ENCODE measurements at places on chromosomes 5 and 9.

DNA sequence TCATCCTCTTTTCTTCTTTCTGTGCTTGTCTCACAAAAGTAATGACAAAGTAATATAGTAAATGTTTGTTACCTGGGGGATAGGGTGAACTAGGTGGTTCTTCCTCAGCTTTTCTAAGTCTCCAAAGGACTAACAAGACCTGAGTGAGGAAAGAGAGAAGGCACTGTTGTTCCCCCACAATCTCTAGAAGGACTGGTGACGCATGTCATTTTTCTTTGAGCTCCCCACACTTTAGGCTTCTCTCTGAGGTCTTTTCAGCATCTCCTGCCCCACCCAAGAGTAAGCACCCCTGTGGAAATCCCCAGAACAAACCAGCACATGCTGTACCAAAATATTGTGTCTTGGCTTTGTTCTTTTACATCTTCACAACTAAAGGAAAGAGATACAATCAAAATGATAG is 2.4 kb upstream of the IL7R start:
- DNase-seq = no peak

GRCh38 chr9:85024374-85024773 is 354.8 kb downstream of the NTRK2 start:
- DNase-seq = no peak

GRCh38 chr5:14443671-14444093 is 137.9 kb upstream of the OTULINL start:
- DNase-seq = no peak

DNA sequence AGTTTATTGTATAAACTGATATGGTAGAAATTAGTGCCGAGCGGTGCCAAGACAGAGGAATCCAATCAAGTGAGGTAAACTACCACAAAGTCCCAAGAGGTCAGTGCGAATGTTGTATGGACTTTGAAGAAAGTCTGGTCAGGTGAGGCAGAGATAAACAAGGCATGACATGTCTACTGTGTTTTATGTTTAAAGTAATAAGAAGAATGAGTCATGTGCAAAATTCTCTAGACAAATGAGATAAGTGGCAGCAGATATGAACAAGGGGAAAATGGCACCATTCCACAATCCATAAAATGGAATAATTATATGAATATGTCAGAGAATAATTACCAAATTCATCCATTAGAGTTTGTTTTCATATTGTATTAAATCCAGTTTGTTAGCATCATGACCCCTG is 364.1 kb upstream of the CCNH start:
- DNase-seq = no peak

DNA sequence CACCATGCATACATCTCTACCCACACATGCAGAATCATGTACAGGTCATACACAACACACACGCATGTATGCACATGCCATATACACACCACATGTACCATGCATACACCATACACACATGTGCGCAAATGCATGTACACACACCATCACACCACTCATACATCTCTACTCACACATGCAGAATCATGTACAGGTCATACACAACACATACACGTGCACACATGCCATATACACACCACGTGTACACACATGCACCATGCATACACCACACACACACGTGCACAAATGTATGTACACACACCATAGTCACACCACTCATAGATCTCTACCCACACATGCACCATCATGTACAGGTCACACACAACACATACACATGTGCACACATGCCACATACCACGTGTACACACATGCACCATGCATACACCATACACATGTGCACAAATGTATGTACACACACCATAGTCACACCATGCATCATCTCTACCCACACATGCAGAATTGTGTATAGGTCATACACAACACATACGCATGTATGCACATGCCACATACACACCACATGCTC is 14.0 kb downstream of the GRIN1 start:
- DNase-seq = no peak

DNA sequence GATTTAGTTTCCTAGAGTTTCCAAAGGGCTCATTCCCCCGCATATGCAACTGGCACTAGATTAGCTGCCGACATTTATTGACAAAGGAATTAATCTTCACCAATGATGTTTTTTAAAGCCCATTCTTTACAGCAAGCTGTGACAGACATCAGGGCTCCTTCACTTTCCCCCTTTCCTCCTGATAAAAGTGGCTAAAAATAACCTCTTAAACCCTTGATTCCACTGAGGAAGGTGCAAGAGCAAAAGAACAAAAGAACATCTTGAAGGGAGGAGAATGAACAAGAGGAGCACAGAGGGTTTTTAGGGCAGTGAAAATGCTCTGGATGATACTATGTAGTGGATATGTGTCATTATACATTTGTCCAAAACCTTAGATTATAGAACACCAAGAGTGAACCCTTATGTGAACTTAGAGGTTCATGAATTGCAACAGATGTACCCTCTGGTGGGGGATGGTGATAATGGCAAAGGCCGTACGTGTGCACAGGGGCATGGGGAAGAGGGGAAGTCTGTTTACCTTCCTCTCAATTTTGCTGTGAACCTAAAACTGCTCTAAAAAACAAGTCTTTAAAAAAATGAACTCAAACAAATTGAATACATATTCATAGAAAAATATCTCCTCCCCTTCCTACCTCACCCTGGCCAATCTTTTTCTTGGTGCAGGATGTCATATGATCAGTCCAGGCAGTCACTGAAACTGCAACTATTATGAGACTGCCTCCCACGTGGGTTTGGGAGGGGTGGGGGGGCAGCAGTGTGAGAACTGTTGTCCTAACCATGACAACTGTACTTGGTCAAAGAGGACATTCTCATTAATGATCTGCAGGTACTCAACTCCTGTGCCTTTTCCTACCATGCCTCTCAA is 83.0 kb downstream of the MARCHF3 start:
- DNase-seq = no peak

DNA sequence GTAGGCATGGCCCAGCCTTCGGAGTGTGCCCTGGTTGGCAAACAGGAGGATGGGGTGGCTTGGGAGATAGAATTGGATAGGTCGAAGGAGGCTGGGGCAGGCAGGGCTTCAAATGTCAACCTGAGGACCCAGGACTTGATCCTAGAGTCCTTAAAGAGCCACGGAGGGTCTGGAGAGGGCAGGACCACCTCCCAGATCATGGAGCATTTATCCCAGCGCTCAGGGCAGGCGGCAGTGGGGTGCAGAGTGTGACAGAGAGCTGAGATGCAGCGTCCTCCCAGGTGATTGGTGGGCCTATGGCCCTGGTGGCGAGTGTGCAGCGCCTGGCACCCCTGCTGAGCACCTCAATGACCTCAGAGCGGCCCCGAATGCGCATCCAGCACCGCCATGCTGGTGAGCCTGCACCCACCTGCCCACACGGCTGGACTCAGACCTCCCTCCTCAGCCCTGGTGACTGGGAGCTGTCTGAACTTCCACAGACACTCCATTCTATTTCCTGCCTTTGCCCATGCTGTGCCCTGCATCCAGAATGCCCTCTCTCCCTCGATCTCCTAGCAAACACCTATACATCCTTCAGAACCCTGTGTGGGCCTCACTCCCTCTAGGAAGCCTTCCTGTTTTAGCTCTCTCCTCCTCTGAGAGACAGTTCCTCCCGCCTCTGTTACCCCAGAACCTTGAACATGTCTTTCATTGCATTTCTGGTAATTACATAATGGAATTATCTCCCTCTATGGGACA is 6.3 kb downstream of the ADGRD2 start:
- DNase-seq = no peak
